ENCODE measurements at places on chromosomes 11 and 22.

- DNase-seq, result no peak
These were observed 182.8 kb downstream of the WNT11 start for GRCh38 chr11:76023236-76024068.

DNA sequence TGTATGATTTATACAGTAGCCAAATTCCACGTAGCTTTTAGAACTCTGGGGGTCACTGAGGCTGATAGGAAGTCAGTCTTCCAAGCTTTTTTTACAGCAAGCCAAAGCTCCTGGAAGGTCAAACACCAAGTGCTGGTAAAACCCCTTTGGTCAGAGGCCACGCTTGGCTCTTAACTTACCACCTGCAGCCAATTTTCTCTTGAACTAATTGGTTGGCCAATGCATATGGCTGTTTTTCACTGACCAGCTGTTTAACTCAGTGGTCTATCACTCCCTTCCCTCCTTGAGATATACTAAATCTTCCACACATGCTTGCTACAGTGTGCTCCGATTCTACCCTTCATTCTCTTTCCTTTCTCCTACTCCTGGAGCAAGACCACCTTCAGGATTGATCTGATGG is 116.0 kb downstream of the FAR1 start:
- no peak for DNase-seq

DNA sequence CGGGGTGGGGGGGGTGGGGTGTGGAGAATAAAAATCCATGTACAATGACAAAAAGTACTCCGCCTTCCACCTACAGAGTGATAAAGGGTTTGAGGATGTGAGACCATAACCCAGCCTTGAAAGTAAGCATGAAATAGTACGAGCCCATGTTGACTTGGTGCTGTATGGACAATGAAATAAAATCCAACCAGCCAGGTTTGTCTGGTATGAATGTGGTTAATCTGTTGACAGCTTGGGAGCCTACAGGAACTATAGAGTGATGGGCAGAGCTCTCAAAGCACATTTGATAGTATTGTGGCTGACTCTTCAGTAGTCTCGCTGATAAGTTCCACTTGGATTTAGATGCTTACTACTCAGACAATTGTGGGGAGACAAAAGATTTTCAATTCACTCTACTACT is 48.8 kb upstream of the CD44 start:
- no peak for DNase-seq

- no peak for DNase-seq
These were observed 1.9 kb upstream of the SSH3 start for GRCh38 chr11:67301313-67301921.

GRCh38 chr11:44261800-44262591 is 47.9 kb downstream of the ALX4 start:
- DNase-seq, result no peak

Measured in kidney epithelial cell (primary cell).